ENCODE measurements at places on chromosomes 12 and 14.

GRCh38 chr14:95265106-95266094 is 54.3 kb downstream of the CLMN start:
- peak; percentile 100 for DNase-seq

- DNase-seq, result no peak
These were observed 76.7 kb upstream of the SLC38A2 start for GRCh38 chr12:46449316-46449715.

- DNase-seq, result no peak
These were observed 182.0 kb downstream of the DICER1 start for GRCh38 chr14:94975366-94975765.

DNA sequence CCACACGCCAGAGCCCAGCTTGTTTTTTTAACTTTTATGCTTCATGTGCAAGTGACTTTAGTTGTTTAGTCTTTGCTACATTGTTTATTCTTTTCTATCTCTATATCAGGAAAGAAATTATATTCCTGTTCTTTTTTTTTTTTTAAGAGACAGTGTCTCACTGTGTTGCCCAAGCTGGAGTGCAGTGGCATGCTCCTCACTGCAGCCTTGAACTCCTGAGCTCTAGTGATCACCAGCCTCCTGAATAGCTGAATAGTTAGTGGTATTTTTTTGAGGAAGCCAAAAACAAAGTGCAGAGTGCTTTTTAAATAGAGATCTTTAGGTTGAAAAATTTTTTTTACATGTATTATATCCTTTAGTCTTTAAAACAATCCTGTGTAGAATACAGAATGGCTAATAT is 58.2 kb downstream of the ETNK1 start:
- DNase-seq, result no peak

DNA sequence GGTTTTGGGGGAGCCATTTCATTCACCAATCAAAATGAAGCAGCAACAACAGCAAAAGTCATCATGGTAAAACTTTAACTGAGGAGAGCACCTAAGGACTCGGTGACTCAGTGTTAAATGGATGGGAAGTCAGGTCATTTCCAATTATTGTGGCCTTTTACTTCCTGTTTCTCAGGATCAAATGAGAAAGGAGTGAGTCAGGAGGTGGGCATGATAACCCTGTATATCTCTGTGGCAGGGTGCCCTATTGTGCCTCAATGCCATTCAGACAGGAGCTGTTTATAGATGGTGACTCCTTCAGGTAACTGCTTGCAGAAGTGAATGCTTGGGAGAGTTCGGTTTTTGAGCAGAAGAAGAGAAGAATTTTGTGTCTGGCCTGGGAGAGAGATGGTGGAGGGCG is 135.5 kb upstream of the CPM start:
- DNase-seq, result peak; percentile 95

GRCh38 chr14:99854831-99855230 is 61.6 kb downstream of the EML1 start:
- DNase-seq, result no peak

DNA sequence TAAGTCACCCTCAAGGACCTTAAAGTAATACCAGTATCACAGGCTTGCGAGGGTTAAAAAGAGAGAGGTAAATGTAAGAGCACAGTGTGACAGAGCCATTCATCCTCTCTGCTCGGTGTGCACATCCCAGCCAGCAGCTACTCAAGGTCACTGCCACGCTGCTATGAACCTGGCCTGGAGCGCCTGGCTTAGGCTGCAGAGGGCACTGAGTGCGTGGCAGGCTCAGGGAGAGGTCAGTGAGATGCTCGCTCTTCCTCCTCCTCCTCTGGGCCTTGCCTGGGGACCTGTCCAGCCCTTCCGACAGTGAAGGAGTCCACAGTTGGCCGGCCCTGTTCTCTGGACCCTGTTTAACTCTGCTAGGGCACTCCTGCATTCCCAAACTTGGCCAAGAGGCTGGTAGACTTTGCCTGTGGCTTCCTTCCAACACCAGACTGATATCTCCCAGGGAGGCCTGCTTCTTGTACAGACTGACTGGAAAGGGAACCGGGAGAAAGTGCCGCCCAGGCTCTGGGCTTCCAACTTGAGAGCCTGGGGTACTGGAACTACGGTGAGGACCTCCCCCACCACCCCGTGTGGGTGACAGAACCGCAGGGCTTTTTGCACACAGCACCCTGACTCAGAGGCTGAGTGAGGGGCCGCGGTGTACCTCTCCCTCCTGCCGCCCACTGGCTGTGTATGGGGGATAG is 62.6 kb upstream of the CORO1C start:
- DNase-seq, result no peak

DNA sequence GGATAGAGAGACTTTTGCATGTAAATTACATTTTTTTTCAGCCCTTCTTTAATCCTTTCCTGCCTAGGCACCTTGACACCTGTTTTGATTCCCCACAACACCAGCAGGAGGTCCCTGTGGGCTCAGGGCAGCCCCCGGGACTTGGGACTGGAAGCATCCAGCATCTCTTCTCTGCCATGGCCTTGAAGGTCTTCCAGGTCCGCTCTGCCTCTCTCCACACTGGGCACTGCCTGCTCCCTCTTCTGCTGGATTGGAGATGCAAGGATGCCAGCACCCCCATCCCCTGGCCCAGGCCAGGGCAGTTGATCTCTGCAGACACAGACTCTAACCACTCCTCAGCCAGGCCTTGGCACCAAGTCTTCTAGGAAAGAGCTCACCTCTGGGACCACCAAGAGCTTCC is 134.5 kb upstream of the C14orf180 start:
- DNase-seq, result no peak

GRCh38 chr14:72476657-72477499 is 417.0 kb downstream of the DPF3 start:
- peak; percentile 15 for DNase-seq

- no peak for DNase-seq
These were observed 117.9 kb upstream of the PZP start for GRCh38 chr12:9326085-9326484.

DNA sequence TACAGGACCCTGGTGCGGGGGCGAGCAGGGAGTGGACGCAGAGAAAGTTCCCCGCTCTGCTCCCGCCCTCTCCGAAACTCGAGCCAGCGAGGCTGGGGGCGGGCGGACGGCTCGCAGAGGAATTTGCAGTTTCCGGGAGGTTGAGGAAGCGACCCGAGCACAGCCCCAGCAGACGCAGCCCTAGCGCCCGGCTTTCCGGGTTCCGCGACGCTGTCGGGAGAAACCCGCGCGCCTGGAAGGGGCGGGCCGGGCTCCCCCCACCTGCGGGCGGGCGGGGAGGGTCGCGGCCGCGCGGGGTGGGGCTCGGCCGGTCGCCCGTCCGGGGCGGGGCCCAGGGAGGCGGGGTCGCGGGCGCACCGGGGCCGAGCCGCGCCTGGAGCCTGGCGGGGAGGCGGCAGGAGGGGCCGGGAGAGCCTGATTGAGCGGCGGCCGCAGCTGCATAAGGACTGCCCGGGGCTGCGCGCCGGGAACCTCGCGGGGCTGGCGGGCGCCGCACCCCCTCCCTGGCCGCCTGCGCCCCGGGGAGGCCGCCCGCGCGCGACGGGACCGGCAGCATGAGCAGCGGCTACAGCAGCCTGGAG is at the start of gene RASSF3:
RASSF3 (plus strand) TSS at position 417 of the 581 bp plus-strand sequence; CDS start at position 555, 138 bp downstream.
- DNase-seq, result no peak

GRCh38 chr12:2528001-2528400 is 266.8 kb upstream of the FKBP4 start:
- no peak for DNase-seq

- no peak for DNase-seq
These were observed 56.6 kb downstream of the GPATCH2L start for GRCh38 chr14:76208340-76208739.

DNA sequence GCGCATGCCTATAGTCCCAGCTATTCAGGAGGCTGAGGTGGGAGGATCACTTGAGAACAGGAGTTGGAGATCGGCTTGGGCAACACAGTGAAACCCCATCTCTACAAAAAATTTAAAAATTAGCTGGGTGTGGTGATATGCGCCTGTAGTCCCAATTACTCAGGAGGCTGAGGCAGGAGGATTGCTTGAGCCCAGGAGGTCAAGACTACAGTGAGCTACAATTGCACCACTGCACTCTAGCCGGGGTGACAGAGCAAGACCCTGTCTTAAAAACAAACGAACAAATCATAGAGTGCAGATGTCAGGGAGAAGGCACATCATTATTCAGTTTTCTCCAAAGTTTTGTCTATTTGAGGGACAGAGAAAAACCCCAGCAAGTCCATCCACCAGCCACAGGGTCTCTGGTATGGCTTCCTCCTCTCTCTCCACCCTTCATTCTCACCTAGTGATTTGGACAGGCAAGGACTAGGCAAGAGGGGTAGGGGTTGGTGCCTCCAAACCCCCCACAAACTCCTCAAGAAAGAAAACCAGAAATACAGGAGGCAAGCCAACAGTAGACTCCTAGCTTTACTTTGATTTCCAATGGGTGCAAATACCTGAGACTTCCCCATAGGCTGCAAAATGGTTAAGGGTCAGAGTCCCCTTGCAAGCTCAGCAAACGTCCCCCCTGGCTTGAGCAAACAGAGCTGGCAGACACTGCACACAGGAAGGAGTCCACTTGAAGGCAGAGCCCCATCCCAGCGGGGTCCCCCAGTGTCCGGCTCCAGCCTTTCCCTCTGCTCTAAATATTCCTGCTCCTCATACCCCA is 26.5 kb upstream of the RPLP0 start:
- DNase-seq, result no peak

GRCh38 chr12:99068993-99069747 is 424.1 kb downstream of the APAF1 start:
- DNase-seq, result no peak

- DNase-seq, result no peak
These were observed 450.4 kb downstream of the LRFN5 start for GRCh38 chr14:42057111-42057510.

- DNase-seq, result peak; percentile 30
These were observed 420.5 kb downstream of the GXYLT1 start for GRCh38 chr12:41724216-41724615.

GRCh38 chr14:56195704-56196103 is 77.5 kb downstream of the PELI2 start:
- DNase-seq, result no peak

- peak; percentile 32 for DNase-seq
These were observed 50.7 kb downstream of the ACSM4 start for GRCh38 chr12:7354529-7354928.
